ENCODE measurements at places on chromosomes 16 and 17.
A peak's percentile ranks its signal among the peaks of the same experiment; 100 is the strongest.

GRCh38 chr16:87416826-87417527 is 24.8 kb downstream of the MAP1LC3B start:
- DNase-seq: no peak

DNA sequence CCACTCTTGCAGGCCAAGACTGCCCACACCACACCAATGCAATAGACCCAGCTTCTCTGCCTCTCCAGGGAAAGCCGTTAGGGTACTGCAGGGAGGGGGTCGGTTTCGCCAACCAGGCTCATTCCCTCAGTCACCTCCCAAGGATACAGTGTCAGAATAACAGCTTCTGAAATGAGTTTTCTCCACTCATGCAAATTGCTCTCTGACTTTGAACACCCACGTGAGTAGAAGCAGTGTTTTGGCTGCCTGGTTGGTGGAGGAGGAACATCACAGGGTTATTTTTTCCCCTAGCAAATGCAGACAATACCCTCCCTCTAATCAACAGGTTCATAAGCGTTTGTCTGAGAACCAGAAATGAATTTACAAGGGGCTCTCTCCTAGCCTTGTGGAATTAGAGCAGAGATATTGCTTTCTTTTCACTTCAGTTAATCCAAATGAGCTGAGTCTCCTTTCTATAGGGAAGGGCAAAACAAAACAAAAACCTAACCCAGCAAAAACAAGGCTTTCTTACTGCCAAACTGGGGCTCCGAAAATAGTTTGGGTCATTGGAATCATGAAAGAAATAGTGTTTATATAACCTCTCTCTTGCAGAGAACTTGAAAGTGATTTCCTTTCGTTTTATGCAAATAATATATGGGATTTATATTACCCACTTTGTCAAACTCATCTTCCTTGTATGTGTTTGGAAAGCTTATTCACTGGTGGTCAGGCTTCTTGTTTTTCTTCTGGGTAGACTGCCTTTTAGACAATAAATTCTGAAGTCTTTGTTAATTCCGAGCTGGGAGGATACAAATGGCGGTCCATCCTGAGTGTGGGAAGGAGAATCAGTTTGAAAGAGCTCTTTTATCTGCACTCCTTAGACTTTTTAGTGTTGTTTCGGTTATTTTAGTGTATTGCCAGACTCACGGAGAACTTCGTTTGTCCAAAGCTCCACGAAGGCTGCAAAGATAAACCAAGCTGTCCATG is 229.9 kb downstream of the MSI2 start:
- no peak for DNase-seq

DNA sequence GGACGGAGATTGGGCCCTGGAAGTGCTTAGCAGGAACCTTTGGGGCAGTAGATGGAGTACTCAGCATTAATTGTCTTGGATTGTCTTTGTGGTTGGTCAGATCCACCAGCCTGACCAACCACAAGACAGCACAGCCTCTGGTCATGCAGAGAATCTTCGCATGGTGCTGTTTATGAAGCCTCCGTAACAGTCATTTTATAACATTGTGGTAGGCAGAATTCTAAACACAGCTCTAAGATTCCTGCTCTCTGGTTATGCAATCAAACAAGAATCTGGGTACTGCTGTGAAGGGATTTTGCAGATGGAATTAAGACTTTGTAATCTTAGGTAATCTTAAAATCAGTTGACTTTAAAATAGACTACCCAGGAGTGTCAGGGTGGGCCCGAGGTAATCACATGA is 312.2 kb upstream of the GOT2 start:
- DNase-seq: no peak

GRCh38 chr16:53509906-53510703 is 7.1 kb upstream of the AKTIP start:
- DNase-seq: peak; percentile 59

DNA sequence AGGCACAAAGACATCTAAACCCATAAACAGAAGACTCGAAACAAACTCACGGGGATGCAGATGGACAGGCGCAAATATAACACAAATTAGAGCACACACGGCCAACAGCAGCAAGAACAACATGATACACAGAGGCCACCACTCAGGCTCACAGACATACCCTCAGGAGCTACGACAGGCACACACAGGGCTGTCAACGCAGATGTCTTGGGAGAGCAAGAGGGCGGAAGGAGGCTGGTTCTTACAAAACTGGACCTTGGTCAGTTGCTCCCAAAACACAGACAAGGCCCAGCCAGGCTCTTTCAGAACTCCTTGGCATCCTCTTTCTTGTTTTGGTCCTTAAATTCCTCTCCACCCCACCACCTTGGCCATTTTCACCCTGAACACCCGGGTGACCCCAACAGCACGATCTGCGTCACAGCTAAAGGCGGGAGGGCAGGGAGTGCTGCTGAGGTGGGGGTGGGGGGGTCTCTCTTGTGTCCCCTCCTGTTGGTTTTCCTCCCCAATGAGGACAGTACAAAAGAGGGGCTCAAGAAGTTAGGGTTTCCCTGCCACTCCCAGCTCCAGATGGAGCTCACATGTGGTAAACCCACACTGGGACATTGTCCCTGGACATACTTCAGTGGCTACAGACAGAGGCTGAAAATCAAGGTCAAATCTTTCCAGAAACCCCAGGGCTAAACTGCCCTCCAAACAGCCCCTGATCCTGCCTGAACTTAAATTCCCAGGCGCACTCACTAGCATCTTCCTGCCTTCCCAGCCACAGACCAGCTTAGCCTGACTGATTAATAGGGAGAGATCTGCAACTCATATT is 221.3 kb downstream of the C16orf78 start:
- DNase-seq: no peak

GRCh38 chr16:180681-181564 is 664 bp downstream of the HBQ1 start:
- DNase-seq: peak; percentile 88

DNA sequence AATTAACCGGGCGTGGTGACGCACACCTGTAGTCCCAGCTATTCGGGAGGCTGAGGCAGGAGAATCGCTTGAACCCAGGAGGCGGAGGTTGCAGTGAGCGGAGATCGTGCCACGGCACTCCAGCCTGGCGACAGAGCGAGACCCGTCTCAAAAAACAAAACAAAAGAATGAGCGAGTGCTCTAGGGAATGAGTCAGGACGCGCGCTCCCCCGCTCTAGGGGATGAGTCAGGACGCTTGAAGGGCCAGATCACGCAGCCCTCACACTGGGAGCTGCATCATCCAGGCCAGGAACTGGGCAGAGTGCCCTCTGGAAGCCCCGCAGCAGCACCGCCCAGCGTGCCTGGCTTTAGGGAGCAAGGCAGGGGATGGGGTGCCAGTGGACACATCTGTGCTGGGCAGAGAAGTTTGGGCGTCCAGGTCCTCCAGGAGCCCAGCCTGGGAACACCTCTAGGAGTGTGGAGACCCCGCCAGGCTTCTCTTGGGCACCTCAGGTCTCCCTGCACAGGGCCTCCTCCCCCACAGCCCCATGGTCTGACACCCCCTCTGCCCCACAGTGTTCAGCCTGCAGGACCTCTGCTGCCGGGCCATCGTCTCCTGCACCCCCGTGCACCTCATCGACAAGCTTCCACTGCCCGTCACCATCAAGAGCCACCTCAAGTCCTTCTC is 3.9 kb upstream of the WFIKKN1 start:
- no peak for DNase-seq

- no peak for DNase-seq
Measured at GRCh38 chr16:68233085-68233834, 2.7 kb downstream of the ESRP2 start.

GRCh38 chr17:65662196-65662595 is 100.7 kb upstream of the AXIN2 start:
- DNase-seq: no peak
